Activated CD8-positive, alpha-beta memory T cell treated with anti-CD3 and anti-CD28 coated beads, Interleukin-2, amount 50 U/mL, for 4 hours (primary cell): ENCODE measurements at places on chromosomes 2 and 18.

- DNase-seq: no peak
These were observed 57.3 kb upstream of the KLF7 start for GRCh38 chr2:207223051-207223450.

GRCh38 chr2:98736464-98736889, 5.5 kb upstream of the MGAT4A start:
- no peak for DNase-seq

DNA sequence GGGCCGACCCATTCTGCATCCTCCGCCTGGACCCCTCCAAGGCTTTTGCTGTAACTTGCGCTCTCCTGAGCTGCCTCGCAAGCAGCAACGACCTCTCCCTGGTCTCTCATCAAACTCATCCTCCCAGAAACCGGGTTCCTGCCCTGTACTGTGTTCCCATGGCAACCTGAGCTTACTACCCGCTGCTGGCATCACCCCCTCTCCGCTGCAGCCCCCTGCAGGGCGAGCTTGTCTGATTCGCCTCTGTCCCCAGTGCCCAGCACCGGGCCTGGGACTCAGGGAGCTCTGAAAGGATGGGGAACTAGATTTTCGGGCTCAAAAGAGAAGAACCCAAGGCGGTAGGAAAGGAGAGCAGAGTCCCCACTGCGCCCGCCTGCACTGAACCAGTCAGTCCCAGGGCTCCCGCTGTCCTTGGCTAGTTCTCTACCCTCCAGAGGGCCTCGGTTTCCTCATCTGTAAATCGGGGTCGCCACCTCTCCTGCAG, 463 bp downstream of the HS1BP3 start:
- DNase-seq: no peak

DNA sequence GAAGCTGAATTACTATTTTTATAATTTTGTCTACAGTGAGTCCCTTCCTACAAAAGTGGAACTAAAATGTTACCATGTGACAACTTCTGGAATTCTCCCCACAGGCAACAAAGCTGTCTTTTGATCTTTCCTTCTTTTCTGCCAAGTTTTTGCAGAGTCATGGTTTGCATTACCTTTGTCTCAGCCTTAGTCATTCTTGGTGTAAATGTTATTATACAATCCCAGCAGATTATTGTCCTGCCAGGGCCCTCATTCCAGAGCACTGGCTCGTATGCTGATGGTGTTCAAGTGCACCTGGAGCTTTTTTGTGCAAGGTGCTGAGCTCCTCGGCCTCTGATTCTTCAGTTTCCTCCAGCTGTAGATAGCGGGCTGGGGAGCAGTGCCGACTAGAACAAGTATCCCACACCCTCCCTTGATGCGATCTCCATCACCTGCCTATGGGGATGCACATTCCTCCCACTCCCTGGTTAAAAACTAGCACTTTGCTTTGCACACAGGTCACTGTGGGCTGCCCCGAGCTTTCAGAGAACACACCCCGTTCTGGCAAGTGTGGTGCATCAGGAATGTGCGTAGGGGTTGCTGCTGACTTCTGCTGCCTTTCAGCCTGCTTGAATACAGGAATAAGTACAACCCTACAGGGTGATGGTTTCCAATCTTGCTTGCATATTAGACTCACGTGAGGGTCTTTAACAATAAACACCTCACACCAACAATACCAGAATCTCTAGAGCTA, 263.6 kb downstream of the RNF144A start:
- no peak for DNase-seq

DNA sequence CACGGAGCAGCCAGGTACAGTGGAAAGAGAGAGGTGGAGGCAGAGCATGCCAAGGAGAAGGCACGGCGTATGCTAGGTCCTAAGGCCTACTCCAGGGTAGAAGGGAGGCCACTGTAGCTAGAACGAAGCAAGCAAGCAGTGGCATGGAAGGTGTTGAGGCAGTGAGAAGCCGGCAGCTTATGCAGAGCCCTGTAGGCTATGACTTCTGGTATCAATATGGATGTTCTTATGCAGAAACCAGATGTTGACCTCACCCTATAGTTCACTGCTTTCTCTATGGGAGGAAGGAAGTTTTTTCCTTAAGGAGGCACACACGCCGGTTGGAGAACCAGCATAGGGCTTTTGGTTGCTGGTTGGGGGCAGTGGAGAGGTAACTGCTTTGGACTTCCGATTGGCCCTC, 6.1 kb downstream of the MGAT5 start:
- no peak for DNase-seq

- DNase-seq: no peak
These were observed 49.2 kb downstream of the MYOM1 start for GRCh38 chr18:3170441-3171161.

DNA sequence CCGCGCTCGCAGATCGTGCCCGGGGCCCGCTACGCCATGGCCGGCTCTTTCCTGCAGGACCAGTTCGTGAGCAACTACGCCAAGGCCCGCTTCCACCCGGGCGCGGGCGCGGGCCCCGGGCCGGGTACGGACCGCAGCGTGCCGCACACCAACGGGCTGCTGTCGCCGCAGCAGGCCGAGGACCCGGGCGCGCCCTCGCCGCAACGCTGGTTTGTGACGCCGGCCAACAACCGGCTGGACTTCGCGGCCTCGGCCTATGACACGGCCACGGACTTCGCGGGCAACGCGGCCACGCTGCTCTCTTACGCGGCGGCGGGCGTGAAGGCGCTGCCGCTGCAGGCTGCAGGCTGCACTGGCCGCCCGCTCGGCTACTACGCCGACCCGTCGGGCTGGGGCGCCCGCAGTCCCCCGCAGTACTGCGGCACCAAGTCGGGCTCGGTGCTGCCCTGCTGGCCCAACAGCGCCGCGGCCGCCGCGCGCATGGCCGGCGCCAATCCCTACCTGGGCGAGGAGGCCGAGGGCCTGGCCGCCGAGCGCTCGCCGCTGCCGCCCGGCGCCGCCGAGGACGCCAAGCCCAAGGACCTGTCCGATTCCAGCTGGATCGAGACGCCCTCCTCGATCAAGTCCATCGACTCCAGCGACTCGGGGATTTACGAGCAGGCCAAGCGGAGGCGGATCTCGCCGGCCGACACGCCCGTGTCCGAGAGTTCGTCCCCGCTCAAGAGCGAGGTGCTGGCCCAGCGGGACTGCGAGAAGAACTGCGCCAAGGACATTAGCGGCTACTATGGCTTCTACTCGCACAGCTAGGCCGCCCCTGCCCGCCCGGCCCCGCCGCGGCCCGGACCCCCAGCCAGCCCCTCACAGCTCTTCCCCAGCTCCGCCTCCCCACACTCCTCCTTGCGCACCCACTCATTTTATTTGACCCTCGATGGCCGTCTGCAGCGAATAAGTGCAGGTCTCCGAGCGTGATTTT, 7.6 kb downstream of the TBR1 start:
- no peak for DNase-seq

- DNase-seq: no peak
These were observed 685.6 kb upstream of the SALL3 start for GRCh38 chr18:78293940-78294541.
